ENCODE measurements at places on chromosomes 1 and 21.

GRCh38 chr1:15959827-15960446 is 16.0 kb downstream of the ZBTB17 start:
- no peak for DNase-seq

GRCh38 chr1:99919220-99919619 is 50.6 kb upstream of the SLC35A3 start:
- no peak for DNase-seq

- no peak for DNase-seq
These were observed 18.6 kb upstream of the PAX7 start for GRCh38 chr1:18612073-18612472.

GRCh38 chr1:20958430-20958829 is 171.3 kb upstream of the HP1BP3 start:
- DNase-seq = no peak

GRCh38 chr1:27525296-27526272 is 35.6 kb upstream of the WASF2 start:
- DNase-seq = peak; percentile 71

- no peak for DNase-seq
These were observed 1.1 kb downstream of the SASS6 start for GRCh38 chr1:100131623-100132022.

DNA sequence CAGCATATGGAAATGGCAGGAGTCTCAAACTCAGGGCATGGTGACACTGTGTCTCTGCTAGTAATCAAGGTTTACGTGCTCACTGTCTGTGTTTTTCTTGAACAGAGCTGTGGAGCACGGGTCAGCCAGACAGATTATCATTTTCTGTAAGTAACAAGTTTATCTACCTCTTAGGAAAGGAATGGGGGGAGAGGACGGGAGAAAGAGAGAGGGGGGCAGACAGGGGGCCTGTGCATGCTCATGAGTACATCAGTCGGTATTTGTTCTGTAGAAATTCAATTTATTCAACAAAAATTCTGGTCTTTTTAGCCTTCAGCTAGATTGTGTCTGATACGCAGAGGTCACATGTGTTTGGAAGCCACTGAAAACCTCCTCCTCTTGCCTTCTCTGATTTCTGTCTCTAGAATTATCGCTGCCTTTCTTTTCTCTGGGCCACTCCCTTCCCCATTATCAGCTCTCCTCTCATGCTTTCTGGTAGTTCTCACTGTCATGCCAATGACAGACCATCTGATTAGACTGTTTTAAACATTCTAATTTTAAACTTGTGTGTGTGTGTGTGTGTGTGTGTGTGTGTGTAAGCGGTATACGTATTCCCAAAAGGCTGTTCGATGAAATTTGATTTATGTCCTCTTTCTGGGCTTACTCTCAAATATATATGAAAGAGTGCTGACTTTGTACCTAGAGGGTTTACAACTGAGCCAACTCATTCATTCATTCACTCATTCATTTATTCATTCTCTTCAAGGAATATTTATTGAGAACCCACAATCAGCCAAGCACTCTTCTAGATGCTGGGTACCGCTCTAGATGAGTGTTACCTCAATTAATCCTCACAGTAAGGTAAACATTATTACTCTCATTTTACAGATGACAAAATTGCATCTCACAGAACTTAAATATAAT is 636.9 kb downstream of the KIF26B start:
- no peak for DNase-seq

- no peak for DNase-seq
These were observed 33.0 kb downstream of the ADGRL2 start for GRCh38 chr1:81833722-81834121.

GRCh38 chr1:167909691-167910180 is 4.2 kb downstream of the ADCY10 start:
- DNase-seq = no peak

- DNase-seq = no peak
These were observed 262.6 kb downstream of the SIPA1L2 start for GRCh38 chr1:232367293-232367692.

- DNase-seq = no peak
These were observed 126.5 kb upstream of the TNFSF4 start for GRCh38 chr1:173333581-173333980.

DNA sequence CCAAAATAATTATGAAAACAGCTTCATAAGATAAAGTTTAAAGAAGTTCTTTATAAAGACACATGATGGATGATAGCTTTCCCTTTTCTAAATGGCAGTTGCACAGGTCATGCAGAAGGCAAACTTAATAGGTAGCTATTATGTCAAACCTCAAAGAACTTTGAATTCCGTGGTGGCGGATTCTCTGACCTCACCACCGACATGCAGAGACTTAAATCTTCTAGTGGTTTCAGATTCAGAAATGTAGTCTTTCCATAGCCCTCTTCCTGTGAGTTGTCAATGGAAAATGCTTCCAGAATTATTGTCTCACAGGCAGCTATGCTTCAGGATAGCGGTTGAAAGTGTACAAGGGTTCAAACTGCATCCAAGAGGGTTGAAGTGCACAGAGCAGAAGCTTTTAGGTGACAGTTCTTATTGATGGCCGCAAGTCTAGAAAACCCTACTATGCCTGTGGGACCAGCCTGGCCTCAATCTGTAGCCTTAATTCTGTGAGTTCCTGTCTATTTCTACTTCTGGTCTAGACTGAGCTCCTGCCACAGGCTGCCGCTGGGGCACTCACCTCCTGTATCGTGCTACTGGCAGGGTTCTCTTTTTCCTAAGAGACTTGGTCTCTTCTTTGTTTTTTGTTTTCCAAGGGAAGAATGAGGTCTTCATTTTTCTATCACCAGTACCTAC is 117.0 kb upstream of the ERRFI1 start:
- DNase-seq = no peak

GRCh38 chr1:208928349-208929010 is 655.0 kb upstream of the CAMK1G start:
- DNase-seq = no peak

DNA sequence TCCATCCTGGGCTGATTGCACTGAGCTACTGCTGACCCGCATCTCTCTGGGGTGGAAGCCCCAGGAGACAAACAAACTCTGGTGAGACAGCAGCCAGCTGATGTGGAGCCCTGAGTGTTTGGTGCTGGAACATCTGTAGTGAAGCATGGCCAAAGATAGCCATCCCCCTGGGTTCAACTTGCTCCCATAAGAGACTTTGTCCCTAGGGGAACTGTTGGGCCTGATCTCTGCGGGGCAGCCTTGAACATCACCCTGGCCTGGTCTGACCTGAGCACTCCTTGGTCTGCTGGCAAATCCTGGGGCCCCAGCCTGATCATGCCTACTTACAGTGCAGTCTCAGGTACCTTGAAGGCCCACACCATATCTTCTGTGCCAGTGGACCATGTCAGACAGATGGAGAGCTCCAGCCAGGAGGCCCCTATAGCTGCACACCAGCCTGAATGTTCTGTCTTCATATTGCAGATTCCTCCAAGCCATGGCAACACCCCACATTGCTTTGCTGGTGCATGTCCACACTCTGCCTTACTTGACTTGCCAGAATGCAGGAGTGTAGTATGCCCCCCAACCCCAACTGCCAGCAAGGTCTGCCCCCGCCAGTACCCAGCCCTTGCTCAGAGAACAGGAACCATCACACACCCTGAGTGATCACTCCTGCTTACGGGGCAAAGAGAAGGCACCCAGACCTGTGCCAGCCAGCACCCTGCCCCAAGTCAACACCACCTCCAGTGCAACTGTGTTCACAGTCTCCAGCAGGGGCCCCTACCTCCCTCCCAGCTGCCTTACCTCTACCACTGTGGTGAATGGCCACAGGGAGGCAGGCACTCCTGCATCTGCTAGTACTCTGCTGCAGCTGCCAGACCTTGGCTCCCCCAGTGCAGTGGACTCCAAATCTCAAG is 690.5 kb upstream of the NR5A2 start:
- DNase-seq = no peak

DNA sequence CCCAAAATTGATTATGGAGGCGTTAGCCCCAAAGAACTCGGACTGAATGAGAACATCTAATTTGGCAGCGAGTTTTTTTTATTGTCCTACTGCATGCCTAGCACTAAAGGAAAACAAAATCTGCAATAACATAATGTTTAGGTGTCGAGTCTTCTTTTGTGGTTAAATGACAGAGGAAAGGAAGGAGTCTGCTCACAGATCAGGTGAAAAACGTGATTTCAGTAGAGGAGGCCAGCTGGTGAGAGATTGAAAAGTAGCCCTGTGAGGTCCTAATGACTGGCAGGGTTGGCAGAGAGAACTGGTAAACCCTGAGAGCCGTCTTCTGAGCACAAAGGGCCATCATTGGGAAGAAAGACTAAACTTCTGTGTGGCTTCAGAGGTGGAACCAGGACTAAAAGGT is 24.2 kb downstream of the WDTC1 start:
- DNase-seq = no peak

- DNase-seq = no peak
These were observed 91.8 kb downstream of the CENPF start for GRCh38 chr1:214694769-214695168.

DNA sequence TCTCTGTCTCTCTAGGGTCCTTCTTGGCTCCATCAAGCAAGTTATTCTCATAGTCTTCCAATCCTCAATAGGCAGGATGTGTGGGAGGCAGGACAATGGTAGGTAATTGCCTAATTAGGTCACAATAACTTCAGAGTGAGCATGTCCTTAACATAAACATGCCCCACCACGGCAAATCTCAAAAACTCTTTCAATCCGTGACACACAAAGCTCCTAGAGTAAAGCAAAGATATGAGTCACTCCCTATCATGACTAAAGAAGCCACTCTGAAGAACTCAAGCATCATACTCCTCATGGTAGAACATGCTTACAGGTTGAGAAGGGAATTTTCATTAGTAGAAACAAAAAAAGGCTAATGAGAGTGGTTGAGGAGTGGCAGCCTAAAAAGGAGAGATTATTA is 4.9 kb downstream of the HAO2 start:
- DNase-seq = no peak

DNA sequence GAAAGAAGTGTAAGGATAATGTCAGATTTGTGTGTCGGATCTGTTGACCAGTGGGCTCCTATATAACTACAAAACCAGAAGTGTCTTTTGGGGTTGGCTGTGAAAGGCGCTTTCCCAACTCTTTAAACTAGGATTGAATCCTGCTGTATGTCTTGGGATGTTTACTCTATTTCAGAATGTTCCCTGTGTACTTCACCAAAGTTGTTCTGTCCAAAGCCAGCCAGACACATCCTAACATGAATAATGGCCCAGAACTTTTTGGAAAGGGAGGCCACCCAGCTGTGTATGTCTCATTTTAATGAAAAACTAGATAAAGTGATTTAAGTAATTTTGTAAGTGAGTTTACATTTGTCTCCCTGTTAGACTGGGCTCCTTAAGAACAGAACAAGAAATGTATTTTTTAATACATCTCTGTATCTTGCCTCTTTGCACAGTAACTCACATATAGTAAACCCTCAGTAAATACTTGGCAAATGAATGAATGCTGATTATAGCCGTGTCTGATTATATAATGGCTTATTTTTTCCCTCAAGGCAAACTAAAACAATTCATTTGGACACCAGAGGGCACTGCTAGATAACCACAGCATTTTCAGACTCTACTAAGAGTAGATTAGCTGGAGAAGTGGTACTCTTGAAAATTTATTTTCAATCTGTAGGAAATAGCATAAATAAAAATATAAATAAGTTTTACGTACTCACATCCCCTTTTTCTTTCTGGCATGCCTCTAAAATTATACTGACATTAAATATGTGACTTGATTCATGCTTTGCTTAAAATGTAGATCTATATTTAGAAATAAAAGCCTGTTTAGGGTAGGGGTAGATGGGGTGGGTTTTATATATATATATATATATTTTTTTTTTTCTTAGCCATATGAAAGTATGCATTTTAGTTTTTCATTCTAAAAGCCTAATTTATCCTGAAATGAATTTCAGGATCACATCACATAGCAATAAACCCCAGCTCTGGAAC is 23.8 kb downstream of the TSEN15 start:
- no peak for DNase-seq

DNA sequence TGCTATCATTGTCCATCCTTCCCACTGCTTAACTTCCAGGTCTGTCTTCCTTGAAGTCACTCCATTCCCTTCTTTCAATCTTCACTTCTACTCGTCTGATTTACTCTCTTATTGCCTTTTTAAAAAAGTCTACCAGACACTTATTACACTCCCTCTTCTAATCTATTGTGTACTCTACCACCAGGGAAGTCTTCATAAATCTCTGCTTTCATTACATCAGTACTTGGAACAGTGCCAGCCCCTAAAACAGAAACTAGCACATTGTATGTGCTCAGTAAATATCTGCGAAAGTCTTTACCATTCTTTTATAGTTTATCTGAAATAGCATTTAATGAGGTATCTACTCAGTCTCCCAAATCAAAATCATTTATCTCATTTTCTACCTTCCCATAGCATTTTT is 236.4 kb downstream of the USH2A start:
- no peak for DNase-seq

DNA sequence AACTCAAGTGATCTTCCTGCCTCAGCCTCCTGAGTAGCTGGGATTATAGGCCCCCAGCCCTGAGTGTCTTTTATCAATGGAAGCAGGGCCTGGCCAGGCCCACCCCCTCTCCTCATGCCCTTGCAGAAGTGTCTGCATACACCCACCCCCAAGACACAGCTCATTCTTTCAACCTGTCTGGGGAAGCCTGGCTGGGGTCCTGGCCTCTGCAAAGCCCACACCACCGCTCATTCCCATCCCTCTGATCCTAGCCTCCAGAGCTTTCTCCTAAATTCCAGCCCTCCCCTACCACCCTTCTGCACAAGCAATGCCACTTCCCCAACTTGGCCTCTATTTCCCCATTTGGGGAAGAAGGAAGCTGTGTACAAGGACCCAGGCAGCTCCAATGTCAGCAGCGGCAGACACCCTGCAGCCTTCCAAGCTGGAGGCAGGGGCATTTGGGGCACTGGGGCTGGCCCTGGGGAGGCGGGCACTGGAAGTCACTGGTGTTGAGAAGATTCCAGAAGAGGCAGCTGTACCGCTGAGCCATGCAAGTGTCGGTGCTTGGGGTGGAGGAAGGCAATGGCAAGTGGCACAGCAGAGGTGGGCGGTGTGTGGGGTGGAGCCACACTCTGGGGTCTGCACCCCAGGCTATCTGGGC is 33.7 kb upstream of the ARF1 start:
- no peak for DNase-seq

- peak; percentile 28 for DNase-seq
These were observed 53.0 kb upstream of the DESI2 start for GRCh38 chr1:244599937-244600350.

DNA sequence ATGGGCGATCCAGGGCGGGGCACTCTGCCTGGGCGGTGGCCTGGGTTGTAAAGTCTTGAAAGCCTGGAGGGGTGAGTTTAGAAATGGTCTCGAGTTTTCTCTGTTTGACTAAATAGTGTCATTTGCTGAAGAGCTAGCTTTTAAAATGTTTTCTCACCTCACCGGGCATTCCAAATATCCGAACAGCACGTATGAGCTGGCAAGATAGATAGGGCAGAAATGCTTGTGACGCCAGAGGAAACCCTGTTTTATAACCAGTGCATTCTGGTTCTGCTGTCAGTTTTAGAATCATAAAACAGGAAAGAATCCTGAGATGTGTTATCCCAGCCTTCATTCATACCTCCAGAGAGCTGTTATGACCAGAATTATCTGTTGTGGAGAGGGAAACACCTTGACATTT is 725 bp downstream of the RTCA start:
- DNase-seq = no peak

DNA sequence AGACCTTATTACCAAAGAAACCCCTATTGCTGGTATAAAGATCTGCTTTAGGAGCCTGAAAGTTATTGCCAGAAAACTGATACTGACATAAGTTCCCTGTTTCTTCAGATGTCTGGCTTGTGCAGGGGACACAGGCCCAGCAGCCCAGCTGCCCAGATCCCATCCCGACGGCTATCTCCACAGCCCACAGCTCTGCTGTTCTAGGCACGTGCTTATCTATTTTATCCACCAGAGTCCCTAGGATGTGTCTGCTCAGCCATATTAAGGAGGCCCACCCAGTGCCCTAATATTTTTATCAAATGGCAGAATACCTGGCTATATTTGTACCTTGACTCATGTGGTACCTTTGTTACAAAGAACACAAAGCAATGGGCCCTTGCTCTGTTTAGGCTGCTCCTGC is 58.9 kb downstream of the DDX20 start:
- no peak for DNase-seq
